ENCODE measurements at places on chromosomes 4 and X. TPM values are rescaled to one million over a fixed set of nuclear protein-coding genes. Genes with fewer than 3 reads are reported as not detected.

ERVMER34-1 gene
- not detected for total RNA-seq

CSAG2 gene
- not detected for total RNA-seq

SNX12 gene
- 59.9 TPM for total RNA-seq

STOX2 gene
- 5.4 TPM for total RNA-seq

TMEM271 gene
- not detected for total RNA-seq

REPS2 gene
- 0.18 TPM for total RNA-seq

TMEM31 gene
- not detected for total RNA-seq

EXOC1L gene
- total RNA-seq = not detected

CENPVL1 gene
- not detected for total RNA-seq

CFAP99 gene
- not detected for total RNA-seq

DCX gene
- not detected for total RNA-seq

SLC34A2 gene
- not detected for total RNA-seq

SSX2 gene
- total RNA-seq = not detected

SCRG1 gene
- total RNA-seq = under 0.01 TPM

TLR7 gene
- not detected for total RNA-seq

VEGFC gene
- 26.9 TPM for total RNA-seq

EOLA2 gene
- 23.7 TPM for total RNA-seq

RAB39B gene
- total RNA-seq = 0.56 TPM

BRS3 gene
- not detected for total RNA-seq

ATP2B3 gene
- under 0.01 TPM for total RNA-seq

AADAT gene
- total RNA-seq = 4.7 TPM

AREG gene
- 0.18 TPM for total RNA-seq

AIMP1 gene
- 27.5 TPM for total RNA-seq

TCEAL7 gene
- total RNA-seq = 16.1 TPM

TEX13B gene
- total RNA-seq = not detected

Measured in IMR-90 (cell line).